ENCODE measurements at places on chromosomes 5 and 9.

- DNase-seq = peak; percentile 42
Measured at GRCh38 chr5:111748304-111748763, 8.7 kb downstream of the NREP start.

GRCh38 chr5:103290846-103291245 lies 32.3 kb downstream of the MACIR start:
- DNase-seq = no peak

DNA sequence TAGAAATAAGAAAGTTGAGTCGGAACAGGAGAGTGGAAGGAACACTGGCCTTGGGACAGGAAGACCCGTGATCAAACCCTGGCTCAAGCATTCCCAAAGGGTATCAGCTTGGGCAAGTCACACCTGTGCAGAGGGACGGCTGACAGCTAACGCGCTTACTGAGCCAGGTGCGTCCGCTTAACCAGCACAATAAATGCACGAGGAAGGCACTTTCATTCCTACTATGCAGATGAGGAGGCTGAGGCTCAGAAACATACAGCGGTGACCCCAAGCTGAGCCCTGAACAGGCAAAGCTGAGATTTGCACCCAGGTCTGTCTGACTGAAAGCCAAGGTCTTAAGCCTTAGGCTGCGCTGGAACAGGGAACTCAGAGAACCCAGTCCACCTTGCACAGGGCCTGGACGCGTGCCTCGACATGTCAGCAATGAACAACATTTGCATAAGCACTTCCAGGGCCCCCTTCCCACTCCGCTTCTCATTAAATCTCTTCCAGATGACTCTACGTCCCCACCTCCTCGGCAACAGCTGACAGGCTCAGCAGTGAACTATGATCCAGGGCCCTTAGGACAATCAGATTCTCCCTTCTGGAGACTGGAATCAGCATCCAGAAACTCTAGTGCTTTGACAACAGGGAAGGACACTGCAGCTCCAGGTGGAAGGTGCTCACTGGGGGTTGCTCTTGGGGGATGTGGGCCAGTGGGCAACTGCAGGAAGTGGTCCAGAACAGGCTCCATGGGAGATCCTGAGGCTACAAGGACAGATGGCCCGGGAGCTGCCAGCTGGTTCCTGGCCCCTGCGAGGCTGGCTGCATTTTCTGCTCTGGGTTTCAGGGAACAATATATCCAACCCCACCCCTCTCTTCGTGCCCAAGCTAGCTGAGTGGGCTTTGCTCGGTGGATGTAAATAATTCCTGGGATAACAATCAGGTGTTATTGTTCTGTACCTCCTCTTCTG lies 35.2 kb downstream of the SH3PXD2B start:
- DNase-seq = no peak

DNA sequence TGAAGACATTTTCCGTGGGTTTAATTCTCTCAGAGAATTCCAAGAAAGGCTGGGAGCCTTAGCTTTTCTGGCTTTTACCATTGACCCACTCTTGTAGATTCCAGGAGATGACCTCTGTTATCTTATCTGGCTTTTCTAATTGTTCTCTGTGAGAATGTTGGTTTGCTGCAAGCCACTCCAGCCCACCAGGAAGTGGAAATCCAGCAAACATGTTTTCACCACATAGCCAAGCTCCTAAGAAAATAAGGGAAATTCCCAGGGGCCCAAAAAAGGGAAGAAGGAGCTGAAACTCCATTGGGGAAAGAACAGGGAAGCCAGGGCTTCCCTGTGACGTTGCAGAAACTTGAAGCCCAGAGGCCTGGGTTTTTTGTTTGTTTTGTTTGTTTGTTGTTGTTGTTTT lies 19.7 kb downstream of the GPR107 start:
- DNase-seq = no peak

GRCh38 chr5:160463740-160464465 lies 42.2 kb downstream of the PTTG1 start:
- no peak for DNase-seq

GRCh38 chr5:148541054-148541835 lies 113.1 kb downstream of the HTR4 start:
- DNase-seq = no peak

GRCh38 chr9:95012902-95013301 lies 286.4 kb downstream of the AOPEP start:
- DNase-seq = no peak

GRCh38 chr9:76366275-76366674 lies 28.0 kb downstream of the RFK start:
- DNase-seq = no peak

GRCh38 chr5:176739461-176740051 lies 70.8 kb upstream of the UNC5A start:
- no peak for DNase-seq
